ENCODE measurements at places on chromosomes 3 and 15.

DNA sequence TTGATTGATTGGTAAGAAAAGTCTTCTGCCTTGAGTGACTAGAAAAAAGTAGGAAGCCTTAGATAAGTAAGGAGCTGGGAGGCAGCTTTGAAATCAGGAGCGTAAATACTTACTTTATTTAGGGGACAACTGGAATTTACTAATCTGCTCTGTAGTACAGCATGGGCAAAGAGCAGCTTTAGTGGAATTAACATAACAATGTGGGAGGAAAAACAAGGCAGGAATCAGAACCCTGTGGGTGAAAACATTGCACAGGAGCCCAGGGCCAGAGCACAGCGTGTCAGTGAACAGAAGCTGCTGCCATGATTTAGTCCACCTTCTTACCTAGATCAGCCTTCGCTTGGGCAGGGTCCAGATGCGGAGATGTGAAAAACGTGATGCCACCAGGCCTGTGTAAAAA is 14.6 kb downstream of the FMN1 start:
- no peak for DNase-seq

DNA sequence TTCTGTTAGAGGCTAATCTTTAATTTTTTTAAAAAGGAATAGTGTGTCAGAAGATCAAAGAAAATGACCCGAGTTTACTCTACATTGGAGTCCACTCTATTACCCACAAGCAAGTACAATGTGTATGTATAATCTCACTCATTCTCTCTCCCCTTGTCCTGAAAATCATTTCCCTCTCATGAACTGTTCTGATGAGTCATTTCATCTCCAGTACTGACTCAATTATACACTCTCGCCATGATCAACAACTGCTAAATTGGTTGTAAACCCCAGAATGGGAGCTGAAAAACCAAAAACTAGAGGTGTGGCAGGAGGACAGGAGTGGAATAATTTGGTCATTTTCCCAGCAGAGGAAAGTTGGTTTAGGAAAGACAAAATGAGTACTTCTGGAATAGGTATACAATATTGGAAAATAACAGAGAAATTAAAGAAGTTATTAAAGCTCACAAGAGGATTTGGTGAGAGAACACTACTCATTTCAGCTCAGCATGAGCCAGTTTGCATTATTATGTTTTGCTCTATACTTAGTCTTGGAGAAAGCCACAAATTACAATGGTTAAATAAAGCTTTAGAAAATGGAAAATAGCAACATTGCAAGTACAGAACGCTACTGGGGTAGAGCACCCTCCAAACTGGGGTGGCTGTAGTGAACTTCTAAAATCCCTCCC is 144.3 kb upstream of the PFN2 start:
- DNase-seq = no peak

GRCh38 chr3:58507356-58508078 is 15.6 kb downstream of the KCTD6 start:
- DNase-seq = no peak

DNA sequence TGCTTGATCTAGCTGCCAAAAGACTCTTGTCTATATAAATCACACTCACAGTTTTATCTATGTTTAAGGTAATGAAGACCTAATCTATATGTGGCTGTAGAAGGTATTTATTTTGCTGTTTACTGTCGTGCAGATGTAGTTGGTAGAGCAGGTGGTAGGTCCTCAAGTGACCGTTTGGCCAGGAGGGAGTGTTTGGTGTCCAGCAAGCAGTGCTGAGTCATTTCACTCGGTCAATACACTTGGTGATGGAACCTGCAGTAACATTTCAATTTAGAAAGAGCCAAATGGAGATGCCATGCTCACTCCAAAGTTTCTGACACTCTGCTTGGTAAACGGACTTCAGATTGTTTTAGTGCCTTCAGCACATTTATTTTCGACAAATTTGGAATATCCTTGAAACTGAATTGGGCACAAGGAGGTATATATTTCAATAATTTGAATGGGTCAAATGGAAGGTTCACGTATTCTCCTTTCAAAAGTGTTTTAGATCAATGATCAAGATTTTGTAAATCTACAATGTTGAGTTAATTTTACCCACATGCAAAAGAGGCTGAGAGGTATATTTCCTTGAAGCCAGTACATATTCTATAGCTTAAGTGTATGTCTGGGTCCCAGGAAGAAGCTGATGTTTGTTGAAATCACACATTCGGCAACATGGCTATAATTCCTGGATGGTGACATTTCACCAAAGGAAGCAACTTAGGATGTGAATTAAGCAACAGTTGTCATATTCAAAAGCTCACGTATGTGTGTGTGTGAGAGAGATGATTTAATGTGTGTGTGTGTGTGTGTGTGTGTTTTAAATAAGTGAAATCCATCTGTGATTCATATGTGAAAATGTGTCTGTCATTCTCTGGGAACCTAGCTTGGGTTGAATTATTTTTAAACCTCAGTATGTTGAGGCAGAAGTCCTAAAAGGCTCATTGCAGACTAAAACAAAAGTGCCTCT is 7.7 kb upstream of the CX3CR1 start:
- DNase-seq = no peak

DNA sequence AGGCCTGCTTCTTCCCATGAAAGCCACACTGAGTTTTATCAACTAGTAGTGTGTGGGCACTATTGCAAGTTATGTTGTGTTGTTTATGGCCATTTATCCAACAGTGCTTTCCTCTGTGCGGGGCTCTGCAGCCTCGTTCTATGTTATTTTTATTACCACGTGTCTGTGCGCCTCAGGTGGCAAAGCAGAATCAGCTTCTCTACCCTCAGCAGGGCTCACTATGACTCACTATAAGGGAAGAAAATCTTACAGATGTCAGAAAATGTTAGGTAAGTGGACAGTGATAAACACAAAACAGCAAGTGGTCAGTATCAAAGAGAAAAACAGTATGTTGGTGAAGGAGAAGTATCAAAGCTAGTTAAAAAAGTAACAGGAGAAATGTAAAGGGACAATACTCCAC is 61.4 kb downstream of the MOBP start:
- DNase-seq = no peak

- DNase-seq = no peak
These were observed 19.9 kb downstream of the TJP1 start for GRCh38 chr15:29802411-29802810.

GRCh38 chr3:114392831-114393230 is 99.0 kb downstream of the TIGIT start:
- DNase-seq = no peak

All from stimulated activated CD4-positive, alpha-beta T cell treated with anti-CD3 and anti-CD28 coated beads, Interleukin-1b, Interleukin-23, amount 100 ng/mL, for 24 hours (primary cell).